Stimulated activated CD4-positive, alpha-beta T cell treated with anti-CD3 and anti-CD28 coated beads, Interleukin-1b, Interleukin-23, amount 100 ng/mL, for 1 hour (primary cell): ENCODE measurements at places on chromosomes 4 and X.

DNA sequence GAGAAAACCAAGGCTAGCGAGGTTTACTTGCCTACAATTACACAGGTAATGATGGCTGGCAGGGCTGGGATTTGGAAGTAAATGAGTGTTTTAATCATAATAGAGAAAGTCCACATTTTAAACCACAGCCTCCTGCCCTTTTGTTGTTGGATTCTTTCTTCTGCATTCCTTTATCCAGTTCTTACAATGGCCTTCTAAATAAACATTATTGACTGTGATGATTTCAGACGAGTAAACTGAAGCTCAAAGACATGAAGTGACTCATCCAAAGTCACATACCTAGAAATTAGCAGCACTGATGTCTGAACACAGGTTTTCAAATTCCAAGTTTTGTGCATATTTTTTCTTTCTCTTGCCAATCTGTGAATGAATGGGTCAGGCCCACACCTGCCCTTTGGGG is 51.2 kb upstream of the C1QTNF7 start:
- no peak for DNase-seq

- DNase-seq, result no peak
These were observed 645 bp upstream of the RAB28 start for GRCh38 chr4:13484749-13485221.

DNA sequence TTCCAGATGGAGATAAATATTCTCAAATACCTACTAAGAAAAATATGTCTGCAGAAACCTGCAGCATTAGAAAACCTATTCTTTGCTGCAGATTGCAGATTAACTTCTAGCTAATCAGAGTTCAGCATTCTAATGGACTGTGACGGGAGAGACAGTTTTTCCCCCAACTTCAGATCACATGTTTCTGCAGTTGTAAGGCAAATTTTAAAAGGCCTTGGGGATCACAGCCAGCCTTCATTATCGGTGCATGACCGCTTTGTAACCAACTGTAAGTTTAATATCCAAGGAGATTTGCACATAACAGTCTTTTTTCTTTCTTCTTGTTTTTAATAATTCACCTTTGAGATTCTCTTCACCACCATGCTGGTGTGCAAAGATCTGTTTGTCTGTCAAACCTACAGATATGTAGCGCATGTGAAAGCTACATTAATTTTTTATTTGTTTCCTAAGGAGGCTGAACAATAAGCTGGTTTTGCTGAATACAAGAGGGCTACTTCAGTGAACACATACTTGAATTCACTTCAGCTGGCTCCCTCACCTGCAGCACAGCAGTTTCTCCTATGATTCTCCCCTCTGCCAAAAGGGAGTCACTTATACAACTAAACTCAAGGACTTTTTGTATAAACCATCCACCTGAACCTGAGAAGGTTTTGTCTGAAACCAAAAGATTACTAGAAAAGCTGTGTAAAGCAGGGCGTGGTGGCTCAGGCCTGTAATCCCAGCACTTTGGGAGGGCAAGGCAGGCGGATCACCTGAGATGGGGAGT is 488.5 kb downstream of the RPA4 start:
- no peak for DNase-seq

DNA sequence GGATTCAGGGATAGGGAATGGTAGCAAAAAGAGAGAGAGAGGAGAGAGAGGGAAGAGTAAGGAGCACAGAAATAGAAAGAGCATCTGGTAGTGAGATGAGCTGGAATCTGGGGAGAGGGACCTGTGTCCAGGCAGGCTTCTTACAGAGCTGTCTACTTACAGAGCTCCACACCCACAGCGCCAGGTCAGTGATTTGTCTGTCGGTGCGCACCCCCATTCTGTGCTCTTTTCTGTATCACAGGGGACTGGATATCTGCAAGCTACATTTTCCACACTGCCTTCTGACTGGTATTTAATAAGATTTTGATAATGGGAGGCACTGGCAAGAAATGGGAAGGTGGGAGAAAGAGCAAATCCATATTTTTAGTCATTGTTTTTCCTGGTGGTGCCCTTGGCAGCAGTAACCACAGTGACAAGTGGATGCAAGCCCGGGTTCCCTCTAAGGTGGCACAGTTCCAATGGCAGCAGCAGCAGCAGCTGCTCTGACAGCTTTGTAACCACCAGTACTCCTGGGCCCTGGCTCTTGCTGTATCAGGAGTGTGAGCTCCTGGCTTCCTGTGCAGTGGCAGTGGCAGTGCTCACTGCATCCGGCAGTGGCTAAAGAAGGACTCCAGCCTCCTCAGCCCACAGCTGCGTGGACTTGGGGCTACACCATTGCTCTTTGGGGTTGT is 300.5 kb downstream of the TRIML1 start:
- DNase-seq, result no peak

- no peak for DNase-seq
These were observed 12.0 kb downstream of the GAGE1 start for GRCh38 chrX:49610718-49611310.

- DNase-seq, result no peak
These were observed 87.0 kb upstream of the SCOC start for GRCh38 chr4:140286456-140286855.

GRCh38 chr4:114692958-114693357 is 94.4 kb downstream of the UGT8 start:
- DNase-seq, result no peak

DNA sequence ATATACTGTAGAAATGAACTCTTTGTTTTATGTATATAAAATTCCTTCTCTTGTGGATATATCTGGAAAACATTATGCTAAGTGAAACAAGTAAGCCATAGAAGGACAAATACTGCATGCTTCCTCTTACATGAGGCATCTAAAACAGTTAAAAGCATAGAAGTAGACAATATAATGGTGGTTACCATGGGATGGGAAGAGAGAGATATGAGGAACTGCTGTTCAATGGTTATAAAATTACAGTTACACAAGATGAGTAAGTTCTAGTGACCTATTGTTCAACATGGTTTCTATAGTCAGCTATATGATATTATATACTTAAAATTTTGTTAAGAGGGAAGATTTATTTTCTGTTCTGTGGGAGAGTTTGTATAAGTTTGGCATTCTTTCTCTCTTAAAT is 43.4 kb downstream of the HTRA3 start:
- DNase-seq, result no peak

GRCh38 chrX:3252744-3253143 is 93.7 kb downstream of the MXRA5 start:
- DNase-seq, result no peak

DNA sequence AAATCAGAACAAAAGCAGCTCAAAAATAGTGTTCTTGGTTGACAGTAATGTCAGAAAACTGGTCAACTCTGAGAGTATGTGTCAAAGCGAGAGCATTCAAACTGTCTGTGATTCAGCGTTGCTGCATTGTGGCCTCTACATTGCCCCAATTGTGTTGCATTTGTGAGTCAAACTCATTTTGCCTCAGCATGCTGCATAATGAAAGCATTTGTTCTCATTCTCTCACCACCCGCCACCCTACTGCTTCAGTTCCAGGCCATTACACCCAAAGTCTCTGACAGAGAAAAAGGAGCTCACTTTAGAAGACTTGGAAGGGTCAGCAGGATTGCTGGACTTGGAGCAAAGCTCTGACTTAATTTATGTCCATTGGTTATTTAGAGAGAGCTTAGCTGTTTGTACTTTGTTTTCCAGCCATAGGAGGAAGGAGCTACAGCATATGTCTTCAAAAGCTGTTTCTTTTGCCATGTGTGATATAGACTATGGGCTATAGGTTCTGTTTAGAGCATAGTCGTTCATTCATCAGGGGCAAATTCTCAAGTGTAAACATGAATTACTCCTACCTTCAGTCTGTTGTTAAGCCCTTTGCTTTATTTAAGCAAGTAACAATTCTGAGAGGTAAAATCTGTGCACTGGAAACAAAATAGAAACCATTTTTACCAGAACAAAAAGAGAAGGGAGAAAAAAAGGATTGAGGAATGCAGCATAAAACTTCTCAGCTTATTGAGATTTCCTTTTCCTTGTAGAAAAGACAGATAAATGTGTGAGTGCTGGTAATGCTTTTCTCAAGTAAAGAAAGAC is 153.4 kb upstream of the ANK2 start:
- no peak for DNase-seq

DNA sequence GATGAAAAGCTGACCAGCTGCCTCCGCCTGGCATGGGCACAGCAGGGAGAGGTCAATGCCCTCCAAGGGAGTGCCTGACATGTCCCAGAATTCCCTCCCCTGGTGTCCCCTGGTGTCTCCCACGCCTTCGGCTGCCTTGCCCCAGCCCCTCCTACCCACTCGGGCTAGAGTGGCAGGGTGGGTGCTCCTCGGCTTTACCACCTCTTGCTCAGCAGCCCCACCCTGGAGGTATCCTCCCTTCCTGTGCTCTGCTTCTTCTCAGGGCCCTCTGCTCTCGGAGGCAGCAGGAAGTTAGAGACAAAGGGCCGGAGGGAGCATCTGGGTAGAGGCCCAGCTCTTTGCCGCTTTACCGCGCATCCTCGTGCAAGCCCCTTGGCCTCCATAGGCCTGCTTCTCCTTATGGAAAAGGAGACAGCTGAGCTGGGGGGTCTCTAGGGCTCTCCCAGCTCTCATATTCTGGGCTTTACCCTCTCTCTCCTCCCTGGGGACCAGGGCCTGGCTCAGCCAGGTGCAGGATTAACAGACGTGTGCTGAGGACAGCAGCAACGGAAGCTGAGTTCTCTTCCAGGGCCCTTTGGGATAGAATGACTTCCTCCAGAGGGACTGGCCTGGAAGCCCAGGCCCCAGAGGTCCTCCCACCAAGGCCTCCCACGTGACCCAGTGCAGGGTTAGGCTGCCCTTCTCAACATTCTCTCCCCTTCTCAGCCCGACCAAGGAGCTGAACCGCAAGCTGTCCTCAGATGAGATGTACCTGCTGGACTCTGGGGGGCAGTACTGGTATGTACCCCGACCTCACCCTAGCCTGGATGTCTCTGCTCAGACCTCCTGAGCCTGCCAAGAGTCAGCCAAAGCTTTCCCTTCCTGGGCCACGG is 17.2 kb downstream of the XPNPEP2 start:
- DNase-seq, result no peak
